ENCODE measurements at places on chromosomes 7 and 10.

DNA sequence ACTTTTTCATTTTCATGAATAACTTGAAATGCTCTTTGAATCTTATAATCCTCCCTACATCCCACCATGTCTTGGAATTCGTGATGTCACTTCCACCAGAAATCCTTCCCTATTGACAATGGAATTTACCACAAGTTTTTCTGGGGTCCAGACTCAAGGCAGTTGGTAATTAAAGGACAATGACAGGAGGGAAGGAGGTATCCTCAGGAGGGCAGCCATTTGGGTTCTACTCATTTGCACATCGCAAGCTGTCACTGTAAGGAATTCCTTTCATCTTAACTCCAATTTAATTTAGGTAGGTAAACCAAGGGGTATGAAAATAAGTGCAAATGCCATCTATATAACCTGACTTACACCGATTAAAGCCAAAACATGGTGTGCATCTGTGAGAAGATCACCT is 21.9 kb downstream of the LRRC17 start:
- peaks cover 3% of the 10 kb centered on the region for H3K4me1 ChIP-seq
- no peaks in the 10 kb centered on the region for H3K27me3 ChIP-seq
- H3K36me3 ChIP-seq, result no peaks in the 10 kb centered on the region
- H3K27ac ChIP-seq, result no peak overlapping the region
- no peak for DNase-seq

DNA sequence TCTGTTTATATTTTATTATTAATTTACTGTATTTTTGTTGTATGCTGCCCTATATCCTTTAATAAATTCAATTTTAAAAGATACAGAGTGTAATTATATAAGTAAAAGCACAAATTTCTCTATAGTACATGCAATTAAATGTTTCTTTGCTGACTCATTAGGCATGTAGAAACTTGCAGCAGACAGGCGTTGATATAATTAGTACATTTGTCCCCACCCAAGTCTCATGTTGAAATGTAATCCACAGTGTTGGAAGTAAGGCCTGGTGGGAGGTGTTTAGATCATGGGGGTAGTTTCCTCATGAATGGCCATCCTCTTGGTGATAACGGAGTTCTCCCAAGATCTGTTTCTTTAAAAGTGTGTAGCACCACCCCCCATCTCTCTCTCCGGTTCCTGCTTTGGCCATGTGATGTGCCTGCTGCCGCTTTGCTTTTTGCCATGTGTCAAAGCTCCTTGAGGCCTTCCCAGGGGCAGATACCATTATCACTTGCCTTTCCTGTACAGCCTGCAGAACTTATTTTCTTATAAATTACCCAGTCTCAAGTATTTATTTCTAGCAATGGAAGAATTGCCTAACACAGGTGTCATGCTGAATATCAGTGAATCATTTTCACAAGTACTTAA is 63.7 kb downstream of the TSPAN12 start:
- H3K4me1 ChIP-seq, result no peaks in the 10 kb centered on the region
- H3K27ac ChIP-seq, result no peak overlapping the region
- no peaks in the 10 kb centered on the region for H3K27me3 ChIP-seq
- DNase-seq, result no peak

DNA sequence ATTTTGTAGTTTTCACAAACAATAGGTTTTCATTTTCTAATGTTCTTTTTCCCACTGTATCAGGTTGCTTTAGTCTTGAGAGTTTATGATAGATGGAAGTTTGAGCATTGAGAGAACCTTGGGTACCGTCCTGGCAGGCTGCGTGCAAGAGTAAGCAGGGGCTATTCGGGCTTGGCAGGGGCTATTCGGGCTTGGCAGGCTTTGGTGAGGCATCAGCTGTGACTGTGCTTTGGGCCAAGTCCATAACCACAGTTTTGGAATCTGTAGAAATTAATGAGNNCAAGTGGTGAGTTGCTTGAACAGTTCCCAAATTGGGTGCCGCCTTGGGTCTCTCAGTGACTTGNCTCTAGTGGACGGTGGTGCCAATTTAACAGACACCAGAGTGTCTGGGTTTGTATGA is 424.6 kb downstream of the PAXIP1 start:
- DNase-seq, result no peak
- no peak overlapping the region for H3K27ac ChIP-seq
- H3K4me3 ChIP-seq, result no peak overlapping the region
- H3K36me3 ChIP-seq, result no peaks in the 10 kb centered on the region

DNA sequence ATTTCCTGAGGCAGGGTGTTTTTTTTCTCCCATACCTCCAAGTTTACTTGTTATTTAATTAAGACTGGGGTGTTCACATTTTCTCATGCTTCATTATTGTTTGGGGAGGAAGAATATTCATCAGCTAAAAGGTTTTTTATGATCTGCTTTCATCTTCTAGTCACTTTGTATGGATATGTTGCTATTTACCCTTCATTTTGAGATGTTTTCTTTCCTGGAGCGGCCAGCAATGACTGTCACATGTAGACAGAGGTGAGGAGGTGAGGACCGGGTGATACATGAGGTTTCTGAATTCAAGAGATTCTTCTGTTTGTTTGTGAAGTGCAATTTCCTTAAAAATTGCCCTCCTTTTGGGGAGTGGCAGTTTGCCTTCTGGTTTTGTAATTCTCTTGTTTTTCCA is 261.8 kb upstream of the BMPER start:
- DNase-seq, result no peak
- H3K27me3 ChIP-seq, result no peaks in the 10 kb centered on the region
- no peaks in the 10 kb centered on the region for H3K4me1 ChIP-seq
- H3K36me3 ChIP-seq, result peaks cover 16% of the 10 kb centered on the region

GRCh38 chr7:123879628-123880027 is 34.7 kb downstream of the HYAL4 start:
- peaks cover under 1% of the 10 kb centered on the region for H3K27me3 ChIP-seq
- no peak overlapping the region for H3K4me3 ChIP-seq
- no peaks in the 10 kb centered on the region for H3K4me1 ChIP-seq
- no peak overlapping the region for H3K27ac ChIP-seq

- no peak overlapping the region for H3K27ac ChIP-seq
- no peaks in the 10 kb centered on the region for H3K36me3 ChIP-seq
- no peak for DNase-seq
- no peak overlapping the region for H3K4me3 ChIP-seq
These were observed 116.3 kb downstream of the PLPP4 start for GRCh38 chr10:120573355-120573754.

DNA sequence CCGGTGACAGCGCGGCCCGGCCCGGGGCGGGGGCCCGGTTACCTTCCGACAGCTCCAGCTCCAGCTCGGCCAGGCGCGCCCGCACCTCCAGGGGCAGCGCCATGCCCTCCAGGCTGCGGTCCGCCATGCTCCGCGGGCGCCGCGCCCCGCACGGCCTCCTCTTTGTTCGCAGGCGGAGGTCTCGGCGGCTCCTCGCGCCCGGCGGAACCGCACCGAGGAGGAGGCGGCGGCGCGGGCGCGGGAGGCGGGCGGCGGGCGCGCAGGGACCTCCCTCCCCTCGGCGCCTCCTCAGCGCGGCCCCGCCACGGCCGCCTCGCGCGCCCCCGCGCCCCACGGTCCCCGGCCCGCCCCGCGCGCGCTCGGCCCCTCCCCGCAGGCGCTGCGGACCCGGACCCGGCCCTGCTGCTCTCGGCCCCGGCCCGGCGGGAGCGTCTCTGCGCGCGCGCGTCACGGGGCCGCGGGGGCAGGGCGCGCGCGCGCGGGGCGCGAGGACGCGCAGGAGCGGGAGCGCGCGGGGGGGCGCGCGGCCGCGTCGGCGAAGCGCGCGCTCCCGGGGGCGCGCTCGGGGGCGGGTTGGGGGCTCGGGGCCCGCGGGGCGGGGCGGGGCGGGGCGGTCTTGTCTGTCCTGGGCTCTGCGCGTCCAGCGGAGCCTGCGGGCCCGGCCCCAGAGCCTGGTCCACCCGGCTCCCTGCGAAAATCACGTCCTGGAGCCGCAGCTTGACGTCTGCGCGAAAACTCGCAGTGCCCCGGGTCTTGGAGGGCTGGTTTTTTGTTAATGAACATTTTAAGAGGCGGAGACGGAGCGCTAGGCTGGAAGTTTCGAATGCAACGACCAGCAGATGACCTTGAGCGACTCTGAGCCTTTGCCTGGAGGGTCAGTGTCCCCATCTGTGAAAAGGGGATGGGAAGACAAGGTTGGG is at the start of gene DIP2C:
DIP2C (minus strand) TSS at position 217 of the 920 bp plus-strand sequence; CDS start at position 127, 90 bp downstream.
- no peak for DNase-seq
- peaks cover 26% of the 10 kb centered on the region for H3K27me3 ChIP-seq
- H3K27ac ChIP-seq, result no peak within 1 kb of the TSS
- peaks cover 2% of the 10 kb centered on the region for H3K36me3 ChIP-seq

DNA sequence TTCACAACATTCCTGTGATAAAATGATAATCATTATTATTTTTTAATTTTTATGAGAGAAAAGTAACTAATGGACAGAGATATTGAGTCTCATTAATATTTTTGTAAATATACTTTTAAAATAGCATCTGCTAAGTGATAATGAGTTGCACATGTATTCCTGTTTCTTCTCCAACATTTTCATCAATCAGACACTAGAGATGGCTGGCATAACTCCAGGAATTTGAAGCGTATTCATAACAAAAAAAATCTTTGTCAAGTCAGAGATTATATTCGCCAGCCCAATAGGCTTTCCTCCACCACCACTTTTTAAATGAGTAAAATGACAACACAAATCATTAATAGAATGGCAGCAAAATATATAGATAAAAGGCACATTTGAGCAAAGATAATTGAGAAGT is 524.0 kb upstream of the KCND2 start:
- no peak for DNase-seq
- no peaks in the 10 kb centered on the region for H3K27me3 ChIP-seq
- no peaks in the 10 kb centered on the region for H3K36me3 ChIP-seq
- no peak overlapping the region for H3K27ac ChIP-seq
- H3K4me3 ChIP-seq, result no peak overlapping the region
- no peaks in the 10 kb centered on the region for H3K4me1 ChIP-seq

- H3K36me3 ChIP-seq, result no peaks in the 10 kb centered on the region
- H3K4me1 ChIP-seq, result peaks cover 3% of the 10 kb centered on the region
- H3K4me3 ChIP-seq, result no peak overlapping the region
- H3K27me3 ChIP-seq, result peaks cover 18% of the 10 kb centered on the region
- no peak for DNase-seq
These were observed 26.5 kb downstream of the CDH23 start for GRCh38 chr10:71423250-71423649.

DNA sequence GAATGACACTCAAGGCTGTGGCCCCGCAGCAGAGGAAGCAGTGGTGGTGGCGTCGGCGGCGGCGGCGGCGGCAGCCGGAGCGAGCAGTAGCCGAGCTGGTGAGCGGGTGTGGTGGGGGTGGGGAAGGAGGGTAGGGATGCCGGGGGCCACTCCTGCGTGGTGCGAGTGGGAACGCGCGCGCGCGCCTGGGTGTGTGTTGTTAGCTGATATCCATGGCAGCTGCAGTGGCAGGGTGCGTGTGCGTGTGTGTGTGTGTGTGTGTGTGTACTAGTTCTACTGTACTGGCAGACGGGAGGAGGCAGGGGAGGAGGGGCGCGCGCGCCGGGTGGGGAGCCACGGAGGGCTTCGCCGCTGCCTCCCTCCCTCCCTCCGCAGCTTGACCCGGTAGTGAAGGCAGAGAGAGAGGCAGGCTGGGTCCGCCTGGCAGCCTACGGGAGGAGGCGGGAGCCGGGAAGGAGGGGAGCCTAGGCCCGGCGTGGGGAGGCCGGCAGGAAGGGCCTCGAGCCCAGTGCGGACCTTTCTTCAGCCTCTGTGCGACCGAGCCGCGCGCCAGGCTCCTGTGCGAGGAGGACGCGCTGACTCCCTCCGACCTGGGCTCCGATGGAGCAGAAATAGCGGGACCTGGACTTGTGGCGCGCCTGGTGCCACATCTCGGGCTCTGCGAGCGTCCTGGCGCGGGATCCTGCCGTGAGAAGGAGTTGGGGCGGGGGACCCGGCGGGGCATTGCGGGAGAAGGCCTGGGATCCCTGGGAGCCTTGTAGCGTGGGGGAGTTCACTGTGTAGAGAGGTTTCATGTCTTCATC is at the start of gene MAGI2:
MAGI2 (minus strand) TSS at position 110 of the 803 bp plus-strand sequence. CDS start 347 bp downstream, outside the sequence.
- H3K4me3 ChIP-seq, result no peak within 1 kb of the TSS
- DNase-seq, result no peak
- H3K36me3 ChIP-seq, result peaks cover 7% of the 10 kb centered on the region
- H3K4me1 ChIP-seq, result peaks cover 4% of the 10 kb centered on the region

DNA sequence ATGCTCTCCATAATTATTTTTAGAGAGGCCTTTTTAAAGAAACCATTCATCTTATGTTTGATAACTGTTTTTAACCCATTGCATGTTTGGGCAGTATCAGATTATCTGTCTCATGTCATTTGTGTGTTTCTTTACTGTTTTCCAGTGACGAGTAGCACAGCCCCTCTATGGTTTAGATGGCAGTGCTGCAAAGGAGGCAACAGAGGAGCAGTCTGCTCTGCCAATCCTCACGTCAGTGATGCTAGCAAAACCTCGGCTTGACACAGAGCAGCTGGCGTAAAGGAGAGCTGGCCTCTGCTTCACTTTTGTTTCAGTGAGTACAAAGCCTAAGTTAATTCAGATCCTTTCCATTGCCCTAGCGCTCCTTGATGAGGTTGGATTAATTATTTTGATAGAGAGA is 80.4 kb upstream of the GARIN1A start:
- H3K36me3 ChIP-seq, result peaks cover 21% of the 10 kb centered on the region
- H3K27me3 ChIP-seq, result no peaks in the 10 kb centered on the region
- no peak for DNase-seq
- no peak overlapping the region for H3K4me3 ChIP-seq
- H3K4me1 ChIP-seq, result peaks cover 4% of the 10 kb centered on the region
- no peak overlapping the region for H3K27ac ChIP-seq
